Stimulated activated CD8-positive, alpha-beta memory T cell treated with anti-CD3 and anti-CD28 coated beads, Interleukin-7, amount 100 ng/mL, for 1 hour (primary cell): ENCODE measurements at places on chromosomes 16 and 17.

DNA sequence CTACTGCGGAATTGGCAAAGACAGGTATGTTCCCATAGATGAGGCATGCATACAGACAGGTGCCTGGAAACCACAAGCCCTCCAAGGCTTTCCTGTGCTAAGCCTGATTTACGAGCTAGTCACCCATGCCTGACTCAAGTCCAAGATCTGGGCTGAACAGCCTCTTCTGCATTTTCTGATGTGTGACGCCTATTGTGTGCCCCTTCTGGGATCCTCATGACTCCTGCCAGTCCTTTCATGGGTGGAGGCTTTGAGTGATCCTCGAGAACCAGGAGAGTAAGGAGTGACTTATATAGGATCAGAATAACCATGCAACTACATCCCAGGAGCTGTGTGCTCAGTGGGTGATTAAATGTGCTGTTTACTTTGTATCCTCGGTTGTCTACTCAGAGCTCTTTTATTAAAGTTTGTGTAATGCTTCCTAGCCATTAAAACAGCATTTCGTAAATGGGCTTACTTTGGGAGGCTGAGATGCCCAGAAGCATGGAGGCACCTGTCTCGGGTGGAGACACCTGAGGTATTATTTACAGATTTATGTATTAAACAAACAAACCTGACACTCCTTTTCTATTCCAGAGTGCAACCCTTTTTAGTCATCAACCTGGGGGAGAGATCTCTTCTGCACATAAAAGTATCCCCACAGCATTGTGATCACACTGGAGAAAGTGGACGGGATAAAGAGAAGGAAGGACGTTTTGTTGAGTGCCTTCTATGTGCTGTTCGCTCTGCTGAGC lies 373.0 kb upstream of the DYNLRB2 start:
- no peak for DNase-seq

DNA sequence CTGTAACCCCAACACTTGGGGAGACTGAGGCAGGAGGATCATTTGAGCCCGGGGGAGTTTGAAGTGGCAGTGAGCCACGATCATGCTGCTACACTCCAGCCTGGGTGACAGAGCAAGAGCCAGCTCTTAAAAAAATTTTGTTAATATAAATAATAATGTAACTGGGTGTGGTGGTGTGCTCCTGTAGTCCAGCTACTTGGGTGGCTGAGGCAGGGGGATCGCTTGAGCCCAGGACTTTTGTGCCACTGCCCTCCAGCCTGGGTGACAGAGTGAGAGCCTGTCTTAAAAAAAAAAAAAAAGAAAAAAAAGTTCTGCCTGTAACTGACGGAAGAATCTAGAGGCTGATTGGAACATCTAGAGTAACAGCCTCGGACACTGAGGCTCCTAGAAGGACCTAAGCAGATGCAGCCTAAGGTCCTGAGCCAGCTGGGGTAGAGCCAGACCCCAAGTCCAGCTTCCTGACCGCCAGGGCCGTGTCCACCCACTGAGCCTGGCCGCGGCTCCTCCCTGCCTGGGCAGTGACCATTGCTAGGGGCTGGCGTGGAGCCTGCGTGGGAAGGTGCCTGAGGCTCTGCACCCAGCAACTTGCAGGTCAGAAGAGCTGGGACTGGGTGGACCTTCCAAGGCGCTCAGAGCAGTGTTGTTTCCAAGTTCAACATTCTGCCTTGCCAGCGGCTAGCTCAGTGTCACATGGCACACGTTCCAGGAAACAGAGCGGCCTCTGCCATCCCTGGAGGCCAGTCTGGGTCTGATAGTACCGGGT lies 209.4 kb upstream of the CIBAR2 start:
- no peak for DNase-seq

- DNase-seq = peak; percentile 29
These were observed 71.8 kb downstream of the PRKCA start for GRCh38 chr17:66373944-66374817.

GRCh38 chr16:15636392-15636873 lies 6.5 kb downstream of the MARF1 start:
- no peak for DNase-seq

DNA sequence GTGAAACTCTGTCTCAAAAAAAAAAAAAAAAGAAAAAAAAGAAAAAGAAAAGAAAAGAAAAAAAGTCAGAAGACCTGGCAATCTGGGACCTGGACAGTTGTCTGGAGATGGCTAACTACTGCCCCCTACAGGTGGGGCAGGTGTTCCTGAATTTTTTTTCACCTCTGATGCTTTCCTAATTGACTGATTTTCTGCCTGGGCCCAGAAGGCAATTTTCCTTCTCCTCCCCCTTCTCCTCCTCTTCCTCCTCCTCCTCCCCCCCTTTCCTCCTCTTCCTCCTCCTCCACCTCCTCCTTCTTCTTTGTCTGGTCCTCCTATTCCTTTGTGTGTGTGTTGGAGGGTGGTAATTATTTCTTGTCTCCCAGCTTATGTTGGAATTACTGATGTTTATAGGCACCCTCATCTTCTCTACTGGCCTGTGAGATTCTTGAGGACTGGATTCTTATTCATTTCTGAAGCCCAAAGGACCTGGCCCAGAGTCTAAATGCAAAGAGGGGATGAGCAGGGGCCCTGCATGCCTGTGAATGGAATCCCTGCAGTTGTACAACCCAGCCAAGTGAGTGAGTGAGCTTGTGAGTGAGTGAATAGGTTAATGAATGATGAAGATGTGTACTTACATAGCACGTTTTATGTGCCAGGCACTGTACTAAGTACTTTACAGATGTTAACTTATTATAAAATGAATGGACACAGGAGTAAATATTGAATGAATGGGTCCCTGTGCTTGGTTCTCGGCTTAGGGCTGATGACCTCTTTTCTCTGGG lies 26.9 kb downstream of the IRX5 start:
- DNase-seq = no peak

DNA sequence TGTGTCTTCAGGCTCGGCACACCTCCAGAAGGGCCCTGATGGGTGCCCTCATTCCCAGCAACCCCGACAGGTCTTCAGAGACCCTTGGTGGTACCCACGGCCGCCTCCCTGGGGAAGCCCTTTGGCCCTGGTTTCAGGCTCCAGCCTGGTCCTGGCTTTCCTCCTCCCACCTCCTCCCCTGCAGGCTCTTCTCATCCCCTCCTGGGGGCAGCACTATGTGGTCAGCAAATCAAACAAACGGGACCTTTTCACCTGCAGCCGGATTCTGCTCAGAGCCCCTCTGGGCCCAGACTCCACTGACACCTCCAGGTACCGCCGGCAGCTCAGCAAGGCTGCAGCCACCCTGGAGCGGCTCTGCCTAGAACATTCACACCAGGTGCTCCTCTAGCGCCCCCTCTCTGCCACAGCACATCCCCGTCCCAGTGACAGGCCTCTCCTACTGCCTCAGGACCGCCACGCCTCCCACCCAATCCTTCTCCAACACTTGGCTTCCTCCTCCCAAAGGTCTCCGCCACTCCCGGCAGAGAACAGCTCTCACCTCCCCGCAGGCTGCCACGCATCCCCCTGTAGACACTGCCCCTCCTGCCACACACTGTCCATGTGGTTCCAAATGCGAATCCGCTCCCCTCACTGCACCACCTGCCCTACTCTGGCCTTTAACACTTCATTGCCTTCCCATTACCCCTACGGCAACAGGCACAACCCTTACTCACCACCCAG lies 12.0 kb downstream of the CORO7 start:
- no peak for DNase-seq
